Omental fat pad (tissue), 4 donors: ENCODE measurements at places on chromosomes 3 and 15.

GRCh38 chr3:41200669-41201021, 1.3 kb downstream of the CTNNB1 start:
- no peak for DNase-seq

GRCh38 chr15:40002295-40002694, 36.7 kb downstream of the SRP14 start:
- no peak for DNase-seq

DNA sequence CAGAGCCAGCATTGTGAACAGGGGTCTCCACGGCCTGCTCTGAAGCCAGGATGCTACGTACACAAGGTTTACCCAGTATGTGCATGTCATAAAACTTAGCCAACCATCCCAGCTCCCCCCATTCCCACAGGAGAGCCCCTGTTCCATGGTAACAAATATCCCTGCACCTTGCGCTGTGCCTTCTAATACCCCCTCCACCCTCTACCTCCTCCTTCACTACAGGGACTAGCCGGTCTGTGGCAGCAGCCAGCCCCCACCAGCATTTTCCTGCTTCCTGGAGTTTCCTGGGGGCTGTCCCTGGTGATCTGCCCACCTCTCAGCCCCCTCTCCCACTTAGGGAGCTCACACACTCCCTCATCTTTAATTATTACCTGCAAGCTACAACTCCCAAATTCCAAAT, 20.4 kb downstream of the ACSBG1 start:
- no peak for DNase-seq

DNA sequence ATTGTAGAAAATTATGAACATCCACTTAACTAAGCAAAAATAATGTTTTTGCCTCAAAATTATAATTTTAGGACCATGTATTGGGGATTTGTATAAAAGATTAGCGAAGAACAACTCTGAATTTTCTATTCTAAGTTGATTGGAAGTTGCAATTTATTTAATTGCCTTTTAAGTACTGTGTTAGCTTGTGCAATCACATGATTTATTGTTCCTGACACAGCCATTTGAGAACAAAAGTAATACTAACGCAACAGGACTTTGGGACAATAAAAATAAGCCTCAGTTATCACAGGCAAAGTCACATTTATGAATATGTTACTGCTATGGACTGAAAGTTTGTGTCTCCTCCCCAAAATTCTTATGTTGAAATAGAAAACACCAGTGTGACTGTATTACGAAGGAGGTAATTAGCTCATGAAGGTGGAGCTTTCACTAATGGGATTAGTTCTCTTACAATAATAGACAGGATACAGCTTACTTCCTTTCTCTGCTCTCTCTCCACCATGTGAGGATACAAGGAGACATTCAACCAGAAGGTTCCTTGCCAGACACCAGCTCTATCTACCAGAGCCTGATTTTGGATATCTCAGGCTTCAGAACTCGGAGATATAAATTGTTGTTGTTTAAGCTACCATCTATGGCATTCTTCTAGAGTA, 745.9 kb downstream of the ZBBX start:
- DNase-seq, result no peak

DNA sequence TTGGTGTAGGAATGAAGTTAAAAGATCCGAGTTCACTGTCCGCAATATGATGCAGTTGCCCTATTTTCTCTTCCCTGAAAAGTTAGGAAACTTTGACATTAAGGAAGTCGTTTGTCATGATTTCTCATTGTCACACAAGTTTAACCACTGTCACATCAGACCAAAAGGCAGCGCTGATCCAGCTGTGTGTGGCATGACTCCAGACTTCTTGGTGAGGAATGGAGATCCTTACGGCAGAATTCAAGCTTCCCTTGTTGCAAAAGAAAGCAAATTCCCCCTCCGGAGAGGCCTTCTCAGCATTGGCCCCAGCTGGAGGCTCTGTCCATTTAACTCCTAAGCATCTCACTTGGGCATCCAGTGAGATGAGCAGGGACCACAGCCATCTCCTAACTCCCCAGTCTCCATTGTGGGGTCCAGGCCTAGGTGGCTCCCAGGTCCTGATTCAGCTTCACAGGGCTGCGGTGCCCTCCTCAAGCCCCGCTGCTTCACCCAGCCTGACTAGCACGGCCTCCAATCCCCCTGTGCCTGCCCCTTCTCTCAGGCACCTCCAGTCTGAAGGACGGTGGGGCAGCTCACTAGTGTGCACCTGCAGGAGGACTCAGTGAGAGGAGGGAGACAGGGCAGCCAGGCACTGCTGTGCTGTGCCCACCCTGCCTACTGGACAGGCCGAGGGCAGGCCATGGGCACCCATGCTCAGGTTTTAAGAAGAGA, 159.5 kb downstream of the CHSY1 start:
- DNase-seq, result no peak

GRCh38 chr15:68271854-68272471, 5.6 kb upstream of the FEM1B start:
- DNase-seq, result no peak

DNA sequence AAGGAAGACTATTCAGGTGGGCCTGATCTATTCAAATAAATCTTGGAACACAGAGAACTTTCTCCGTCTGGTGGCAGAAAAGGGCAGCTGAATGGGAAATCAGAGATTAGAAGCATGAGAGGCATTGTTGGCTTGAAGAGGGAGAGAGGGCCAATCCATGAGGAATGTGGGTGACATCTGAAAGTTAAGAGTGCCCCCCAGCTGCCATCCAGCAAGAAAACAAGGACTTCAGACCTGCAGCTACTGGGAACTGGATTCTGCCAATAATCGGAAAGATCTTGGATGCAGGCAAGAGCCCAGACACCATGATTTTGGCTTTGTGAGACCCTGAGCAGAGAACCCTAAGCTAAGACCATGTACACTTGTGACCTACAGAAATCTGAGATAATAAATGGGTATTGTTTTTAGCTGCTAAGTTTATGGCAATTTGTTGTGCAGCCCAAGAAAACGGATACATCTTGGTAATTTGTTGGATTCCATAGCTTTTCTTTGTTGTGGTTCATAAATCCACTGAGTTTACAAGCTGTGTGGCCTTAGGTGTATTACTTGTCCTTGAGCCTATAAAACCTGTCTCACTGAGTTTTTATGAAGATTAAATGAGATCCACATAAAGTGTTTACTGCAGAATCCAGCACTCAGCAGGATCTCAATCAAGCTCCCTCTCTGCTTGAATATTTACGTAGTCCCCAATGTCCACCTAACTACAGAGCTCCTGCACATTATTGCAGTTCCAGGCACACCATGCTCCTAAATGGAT, 82.1 kb upstream of the PRTG start:
- no peak for DNase-seq
